ENCODE measurements at places on chromosomes 3 and 15. TPM values are rescaled to one million over a fixed set of nuclear protein-coding genes. Genes with fewer than 3 reads are reported as not detected.

The ZCWPW2 gene
- total RNA-seq: not detected

DNA sequence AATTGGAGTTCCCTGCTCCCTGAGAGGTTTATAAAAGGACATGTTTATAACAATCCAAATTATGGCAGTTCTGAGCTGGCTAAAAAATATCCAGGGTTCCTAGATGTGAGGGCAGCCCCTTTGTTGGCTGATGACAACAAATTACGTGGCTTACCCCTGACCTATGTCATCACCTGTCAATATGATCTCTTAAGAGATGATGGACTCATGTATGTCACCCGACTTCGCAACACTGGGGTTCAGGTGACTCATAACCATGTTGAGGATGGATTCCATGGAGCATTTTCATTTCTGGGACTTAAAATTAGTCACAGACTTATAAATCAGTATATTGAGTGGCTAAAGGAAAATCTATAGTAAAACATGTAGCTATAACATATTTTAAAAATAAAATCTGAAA is 13.9 kb downstream of the AADAC start:
- DNase-seq: no peak

DNA sequence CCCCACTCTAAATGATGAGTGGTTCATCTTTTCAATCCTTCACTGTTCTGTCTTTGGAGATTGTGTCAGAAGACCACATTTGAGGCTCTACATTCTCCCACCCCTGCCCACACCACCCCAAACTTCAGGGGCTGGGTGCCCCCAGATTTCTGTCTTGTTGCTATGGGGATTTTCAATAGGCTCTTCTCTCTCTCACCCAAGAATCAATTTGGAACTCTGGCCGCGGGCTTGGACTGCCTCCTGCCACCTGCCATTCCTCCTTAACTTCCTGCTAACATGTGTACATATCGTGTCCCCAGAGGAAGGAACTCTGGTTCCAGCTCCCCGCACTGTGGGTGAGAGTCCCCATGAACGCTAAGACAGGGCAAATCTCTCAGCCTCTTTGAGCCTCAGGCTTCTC is 67.4 kb upstream of the LARS2 start:
- DNase-seq: no peak

The IL17RD gene
- 0.05 TPM for total RNA-seq

GRCh38 chr3:140303875-140304274 is 368.9 kb downstream of the CLSTN2 start:
- no peak for DNase-seq

DNA sequence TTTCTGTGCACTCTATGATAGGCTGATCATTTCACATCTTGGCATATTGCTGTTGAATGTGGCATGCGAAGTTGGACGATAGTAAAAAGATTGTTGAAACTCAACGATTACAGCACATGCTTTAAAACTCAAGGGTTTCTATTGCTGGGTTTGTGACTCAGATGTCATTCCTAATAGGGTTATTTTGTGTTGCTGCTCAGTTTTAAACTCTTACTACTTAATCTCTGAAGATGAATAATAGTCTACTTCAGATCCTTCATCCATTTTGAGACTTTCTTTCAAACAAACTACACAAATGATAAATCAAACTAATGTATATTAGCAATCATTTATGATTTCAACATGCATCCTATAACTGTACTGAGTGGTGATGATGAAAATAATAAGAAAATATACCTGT is 71.3 kb upstream of the MBNL1 start:
- no peak for DNase-seq

GRCh38 chr3:192917028-192917403 is 640 bp downstream of the MB21D2 start:
- DNase-seq: no peak

DNA sequence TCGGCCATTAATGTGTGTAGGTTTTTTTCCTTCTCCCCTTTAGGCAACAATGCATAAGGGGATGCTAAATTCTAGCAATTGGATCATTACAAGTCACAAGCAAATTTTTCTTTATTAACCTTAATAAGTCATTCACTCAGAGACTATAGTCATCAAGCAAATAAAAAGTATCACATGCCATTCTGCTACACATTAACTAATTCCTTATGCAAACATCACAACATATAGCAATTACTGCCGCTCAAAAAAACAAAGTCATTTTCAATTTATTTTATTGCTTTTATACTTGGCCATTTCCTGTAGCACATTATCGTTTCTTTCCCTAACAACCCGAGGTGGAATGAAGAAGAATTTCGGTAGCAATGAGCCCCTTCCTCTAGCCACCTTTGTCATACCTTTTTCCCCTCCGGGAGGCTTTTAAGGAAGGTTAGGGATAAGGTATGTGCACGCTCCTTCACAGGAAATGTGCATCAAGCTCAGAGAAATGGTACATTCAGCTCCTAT is 421.2 kb downstream of the TIGIT start:
- DNase-seq: no peak
